ENCODE measurements at places on chromosomes 12 and 14. TPM values are rescaled to one million over a fixed set of nuclear protein-coding genes. Genes with fewer than 3 reads are reported as not detected.

DNA sequence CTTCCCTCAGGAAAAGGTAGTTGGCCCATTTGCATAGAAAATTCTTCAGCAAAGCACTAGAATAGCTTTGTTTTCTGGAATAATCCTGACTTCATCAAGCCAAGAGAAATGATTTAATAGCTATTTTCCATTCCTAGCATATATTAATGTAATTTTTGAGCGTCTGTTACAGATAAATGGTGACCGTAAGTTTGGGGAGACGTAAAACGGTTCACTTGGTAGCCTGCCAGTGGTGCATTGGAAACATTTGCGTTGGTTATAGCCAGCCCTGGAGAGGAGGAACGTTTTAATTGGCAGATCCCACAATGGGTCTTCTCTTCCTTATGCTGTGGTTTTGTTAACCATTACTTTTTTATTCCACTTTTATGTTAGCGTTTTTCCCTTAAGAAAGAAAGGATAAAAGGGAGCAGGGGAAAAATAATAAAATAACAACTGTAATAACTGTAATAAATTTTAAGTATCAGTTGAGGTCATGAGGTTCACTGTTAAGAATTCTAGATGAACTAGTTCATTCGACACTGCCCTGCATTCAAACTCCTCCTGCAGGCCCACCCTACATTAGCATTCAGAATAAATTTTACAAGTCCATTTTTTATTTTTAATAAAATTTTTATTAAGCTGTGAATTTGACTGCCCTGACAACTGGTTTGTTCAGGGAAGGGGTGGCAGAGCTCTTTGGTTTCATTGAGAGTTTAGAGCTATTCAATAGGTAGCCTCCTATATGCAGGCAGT is 300.7 kb downstream of the ERC1 start:
- no peak for DNase-seq

- DNase-seq = no peak
Observed at GRCh38 chr12:90546511-90546910, 408.5 kb downstream of the CCER1 start.

GRCh38 chr12:99713946-99714520 is 66.5 kb downstream of the GARIN6 start:
- no peak for DNase-seq

DNA sequence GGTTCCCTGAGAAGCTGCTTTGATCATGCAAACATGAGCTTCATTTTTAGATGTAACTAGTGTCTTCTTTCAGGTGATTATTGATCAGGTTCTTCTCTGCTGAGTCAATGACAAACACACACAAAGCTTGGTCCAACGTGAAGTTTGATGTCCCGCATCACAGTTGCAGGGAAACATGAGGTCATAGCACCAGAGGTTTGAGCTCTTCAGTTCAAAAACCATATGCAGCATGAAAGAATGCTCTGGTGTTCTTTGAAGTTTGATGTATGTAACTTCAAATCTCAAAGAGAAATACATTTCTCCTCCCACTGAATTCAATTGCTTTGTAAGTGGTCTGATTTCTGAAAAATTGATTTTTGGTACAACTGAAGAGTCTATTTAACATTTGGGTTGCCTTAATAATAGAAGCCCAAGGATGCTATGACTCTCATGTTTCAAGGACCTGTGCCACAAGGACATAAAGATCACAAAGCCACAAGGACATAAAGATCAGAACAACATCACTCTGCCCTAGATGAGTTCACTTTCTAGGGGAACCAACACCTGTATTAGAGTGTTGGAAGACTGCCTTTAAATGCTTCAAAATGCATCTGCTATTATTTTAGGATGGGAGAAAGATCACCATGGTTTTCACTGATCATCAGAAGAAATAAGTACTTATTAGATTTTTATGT is 31.1 kb upstream of the AMIGO2 start:
- no peak for DNase-seq

The LIN7A gene
- total RNA-seq = 17.3 TPM

The GYS2 gene
- total RNA-seq = not detected
